Stimulated activated CD8-positive, alpha-beta memory T cell treated with anti-CD3 and anti-CD28 coated beads, Interleukin-7, amount 100 ng/mL, for 24 hours (primary cell): ENCODE measurements at places on chromosomes 12 and 14.

GRCh38 chr14:50533806-50534205 is 1.4 kb upstream of the MAP4K5 start:
- DNase-seq, result no peak

DNA sequence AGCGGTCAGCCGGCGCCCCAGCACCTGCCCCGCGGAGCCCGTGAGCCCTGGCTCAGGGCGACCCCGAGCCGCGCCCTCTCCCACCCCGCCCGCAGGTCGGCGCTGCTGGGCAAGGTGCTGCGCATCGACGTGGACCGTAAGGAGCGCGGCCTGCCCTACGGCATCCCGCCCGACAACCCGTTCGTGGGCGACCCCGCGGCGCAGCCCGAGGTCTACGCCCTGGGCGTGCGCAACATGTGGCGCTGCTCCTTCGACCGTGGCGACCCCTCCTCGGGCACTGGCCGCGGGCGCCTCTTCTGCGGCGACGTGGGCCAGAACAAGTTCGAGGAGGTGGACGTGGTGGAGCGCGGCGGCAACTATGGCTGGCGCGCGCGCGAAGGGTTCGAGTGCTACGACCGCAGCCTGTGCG is 14.4 kb downstream of the HHIPL1 start:
- no peak for DNase-seq

DNA sequence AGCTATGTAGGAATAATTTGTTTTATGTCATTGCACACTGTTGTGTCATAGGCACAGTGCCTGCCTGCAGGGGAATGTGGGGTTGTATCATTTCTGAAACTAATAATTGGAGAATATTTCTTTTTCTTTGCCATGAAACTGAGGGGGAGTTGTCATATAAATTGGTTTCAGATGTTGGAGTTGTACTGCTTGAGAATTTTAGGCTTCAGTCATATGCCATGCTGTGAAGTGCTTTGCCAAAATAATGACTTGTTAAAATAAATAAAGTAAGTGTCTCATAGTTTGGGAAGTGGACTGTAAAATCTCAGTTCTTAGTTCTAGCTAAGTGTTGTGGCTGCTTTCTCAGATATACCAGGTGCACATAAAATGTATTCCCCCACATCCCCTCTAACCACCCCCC is 116.8 kb downstream of the DAAM1 start:
- DNase-seq, result no peak

- DNase-seq, result no peak
Measured at GRCh38 chr14:75138492-75138891, 11.6 kb upstream of the NEK9 start.

- DNase-seq, result no peak
Measured at GRCh38 chr12:50742776-50743175, 21.1 kb upstream of the ATF1 start.

GRCh38 chr12:88266806-88267360 is 124.8 kb downstream of the TMTC3 start:
- DNase-seq, result no peak

- DNase-seq, result no peak
Measured at GRCh38 chr12:101027200-101027599, 182.8 kb downstream of the SLC5A8 start.

GRCh38 chr12:57367121-57367520 is 63.7 kb downstream of the R3HDM2 start:
- no peak for DNase-seq

- no peak for DNase-seq
Measured at GRCh38 chr12:93547778-93548177, 24.7 kb upstream of the SOCS2 start.

- no peak for DNase-seq
Measured at GRCh38 chr14:102748806-102749205, 28.4 kb upstream of the TRAF3 start.

GRCh38 chr14:103943673-103944072 is 1.3 kb upstream of the RD3L start:
- no peak for DNase-seq
